ENCODE measurements at places on chromosomes 5 and 9.

- no peak for DNase-seq
These were observed 107.1 kb downstream of the SEMA5A start for GRCh38 chr5:9438596-9439354.

- no peak for DNase-seq
These were observed 53.6 kb upstream of the FST start for GRCh38 chr5:53426878-53427277.

DNA sequence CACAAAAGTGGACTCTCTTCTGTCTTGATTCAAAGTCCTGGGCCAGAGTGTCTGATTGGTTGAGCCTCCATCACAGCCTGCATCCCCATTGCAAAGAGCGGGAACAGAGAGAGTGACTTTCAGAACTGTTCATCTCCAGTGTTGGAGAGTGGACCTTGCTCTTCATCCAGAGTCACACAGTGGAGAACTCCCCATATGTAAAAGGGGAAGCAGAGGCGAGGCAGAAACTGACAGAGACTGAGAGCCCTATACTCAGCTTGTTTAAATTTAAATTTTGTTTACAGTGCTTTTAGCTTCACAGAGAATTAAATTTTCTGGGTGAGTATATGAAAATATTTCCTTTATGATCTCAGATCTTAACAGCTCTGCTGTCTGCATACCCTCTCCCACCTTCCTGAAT lies 70.0 kb upstream of the SSBP2 start:
- DNase-seq = no peak

DNA sequence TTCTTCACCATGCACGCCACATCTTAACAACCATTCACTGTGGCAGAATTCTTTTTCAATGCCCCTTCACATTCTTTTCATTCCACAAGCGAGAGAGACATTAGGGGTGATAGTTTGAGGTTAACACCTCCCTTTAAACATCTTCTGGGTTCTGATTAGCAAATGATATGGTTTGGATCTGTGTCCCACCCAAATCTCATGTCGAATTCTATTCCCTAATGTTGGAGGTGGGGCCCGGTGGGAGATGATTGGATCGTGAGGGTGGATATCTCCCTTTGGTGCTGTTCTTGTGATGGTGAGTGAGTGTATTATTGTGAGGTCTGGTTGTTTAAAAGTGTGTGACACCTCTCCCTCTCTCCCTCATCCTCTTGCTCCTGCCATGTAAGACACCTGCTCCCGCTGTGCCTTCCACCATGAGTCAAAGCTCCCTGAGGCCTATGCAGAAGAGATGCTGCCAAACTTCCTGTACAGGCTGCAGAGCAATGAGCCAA lies 46.1 kb upstream of the RAI14 start:
- peak; percentile 65 for DNase-seq

DNA sequence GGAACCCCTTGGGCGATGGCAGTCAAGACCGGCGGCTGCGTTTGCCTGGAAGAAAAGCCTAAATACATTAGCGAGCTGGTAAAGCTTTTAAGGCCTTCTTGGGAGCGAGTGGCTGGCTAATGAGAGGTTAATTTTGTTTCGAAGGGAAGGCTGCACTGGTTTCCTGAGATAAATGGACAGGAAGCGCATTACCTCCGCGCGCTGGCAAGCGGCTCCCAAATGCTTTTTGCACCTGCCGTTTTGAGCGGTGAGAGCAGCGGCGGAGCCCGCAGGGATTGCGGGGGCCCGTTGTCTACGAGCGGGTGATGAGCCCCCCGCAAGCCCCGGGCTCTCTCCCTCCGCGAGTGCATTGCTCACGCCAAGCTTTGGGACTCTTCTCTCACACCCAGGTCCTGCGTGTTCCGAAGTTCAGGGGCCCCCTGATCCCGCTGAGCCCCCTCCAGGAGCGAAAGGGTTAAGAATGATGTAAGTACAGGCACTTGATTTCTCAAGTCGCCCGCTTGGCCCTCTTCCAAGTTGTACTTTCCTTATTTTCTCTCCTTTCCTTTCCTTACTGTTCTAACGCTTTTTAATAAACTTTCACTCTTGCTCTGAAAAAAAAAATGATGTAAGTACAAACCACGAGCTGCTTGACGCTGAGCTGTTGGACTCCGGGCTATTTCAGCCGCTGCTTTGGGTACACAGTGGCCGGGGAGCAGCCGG lies 3.1 kb upstream of the RGMB start:
- DNase-seq = no peak

- DNase-seq = no peak
These were observed 160.9 kb downstream of the FOCAD start for GRCh38 chr9:20844916-20845315.

GRCh38 chr5:31962351-31962751 lies 211.8 kb downstream of the GOLPH3 start:
- no peak for DNase-seq

GRCh38 chr5:175281257-175281656 lies 162.7 kb downstream of the DRD1 start:
- no peak for DNase-seq
